ENCODE measurements at places on chromosomes 5 and 9.
A peak's percentile ranks its signal among the peaks of the same experiment; 100 is the strongest.

- DNase-seq, result peak; percentile 94
Measured at GRCh38 chr5:37668524-37669047, 171.3 kb downstream of the GDNF start.

DNA sequence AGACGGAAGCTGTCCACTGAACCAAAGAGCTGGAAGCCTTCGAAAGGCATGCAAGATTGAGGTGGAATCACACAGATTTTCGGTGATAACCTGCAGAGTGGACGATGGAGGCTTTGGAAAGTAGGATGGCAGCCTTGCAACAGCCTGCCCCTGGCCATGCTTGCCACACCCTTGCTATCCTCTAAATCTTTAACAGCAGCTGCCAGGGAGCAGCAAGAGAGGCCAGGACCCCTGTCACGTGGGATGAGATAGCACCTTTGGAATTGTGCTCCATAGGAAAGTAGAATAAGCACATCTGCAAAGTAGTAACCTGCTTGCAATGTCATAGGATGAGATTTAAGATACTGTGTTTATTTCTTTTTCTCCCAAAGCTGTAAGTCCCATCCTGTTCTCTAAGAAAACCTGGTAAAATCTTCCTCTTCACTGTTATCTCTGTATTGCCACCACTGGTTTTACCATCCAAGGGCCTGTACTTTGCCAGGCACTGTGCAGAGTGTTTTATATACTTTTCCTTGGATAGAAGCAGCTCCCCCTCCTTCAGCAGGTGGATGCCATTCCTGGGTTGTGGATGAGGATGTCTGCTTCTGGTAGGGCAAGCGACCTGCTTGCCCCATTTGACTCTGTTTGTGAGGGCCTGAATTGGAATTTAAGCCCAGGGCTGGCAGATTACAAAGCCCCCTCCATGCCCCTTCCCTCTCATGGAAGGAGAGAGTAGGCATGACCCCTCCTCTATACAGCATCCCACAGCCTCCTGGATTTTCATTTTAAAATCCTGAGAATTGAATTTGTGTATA is 10.1 kb downstream of the TRIO start:
- DNase-seq, result no peak

DNA sequence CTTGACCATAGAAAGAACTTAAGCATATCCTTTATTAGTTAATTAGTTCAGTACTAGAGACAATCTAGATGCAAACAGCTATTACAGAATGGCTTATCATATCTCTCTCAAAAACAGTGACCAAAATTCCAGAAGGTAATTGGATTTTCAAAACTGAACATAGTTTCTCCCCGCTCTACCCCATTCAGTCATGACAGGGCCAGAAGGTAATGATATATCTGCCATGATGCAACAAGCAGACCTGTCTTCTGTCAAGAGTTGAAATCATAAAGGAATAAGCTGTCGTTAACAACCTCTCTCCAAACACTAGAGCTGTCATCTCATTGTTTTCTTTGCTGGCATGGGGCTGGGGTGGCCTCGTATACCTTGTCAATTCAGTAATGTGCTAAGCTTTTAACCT is 200.5 kb upstream of the POU5F2 start:
- DNase-seq, result no peak

DNA sequence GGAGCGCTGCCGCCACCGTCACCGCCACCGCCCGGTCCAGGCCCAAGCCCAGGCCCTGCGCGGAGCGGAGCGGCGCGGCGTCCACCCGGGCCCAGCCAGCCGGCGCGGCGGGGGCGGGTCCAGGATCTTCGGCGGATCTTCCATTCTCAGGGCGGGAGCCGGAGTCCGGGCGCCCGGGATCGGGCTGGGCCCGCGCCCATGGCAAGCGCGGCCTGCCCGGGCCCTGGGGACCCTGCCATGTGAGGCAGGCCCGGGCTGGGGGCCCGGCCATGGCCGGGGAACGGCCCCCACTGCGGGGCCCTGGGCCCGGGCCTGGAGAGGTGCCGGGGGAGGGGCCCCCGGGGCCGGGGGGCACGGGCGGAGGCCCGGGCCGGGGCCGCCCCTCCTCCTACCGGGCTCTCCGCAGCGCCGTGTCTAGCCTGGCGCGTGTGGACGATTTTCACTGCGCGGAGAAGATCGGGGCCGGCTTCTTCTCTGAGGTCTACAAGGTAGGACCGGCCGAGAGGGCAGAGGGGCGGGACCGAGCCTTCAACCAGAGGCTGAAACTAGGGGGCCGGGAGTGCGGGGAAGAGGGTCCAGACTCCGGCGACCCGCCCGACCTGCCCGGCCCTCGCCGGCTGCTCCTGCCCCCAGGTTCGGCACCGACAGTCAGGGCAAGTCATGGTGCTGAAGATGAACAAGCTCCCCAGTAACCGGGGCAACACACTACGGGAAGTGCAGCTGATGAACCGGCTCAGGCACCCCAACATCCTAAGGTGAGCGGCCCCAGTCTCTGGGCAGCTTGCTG is 482 bp downstream of the TESK1 start:
- peak; percentile 11 for DNase-seq

DNA sequence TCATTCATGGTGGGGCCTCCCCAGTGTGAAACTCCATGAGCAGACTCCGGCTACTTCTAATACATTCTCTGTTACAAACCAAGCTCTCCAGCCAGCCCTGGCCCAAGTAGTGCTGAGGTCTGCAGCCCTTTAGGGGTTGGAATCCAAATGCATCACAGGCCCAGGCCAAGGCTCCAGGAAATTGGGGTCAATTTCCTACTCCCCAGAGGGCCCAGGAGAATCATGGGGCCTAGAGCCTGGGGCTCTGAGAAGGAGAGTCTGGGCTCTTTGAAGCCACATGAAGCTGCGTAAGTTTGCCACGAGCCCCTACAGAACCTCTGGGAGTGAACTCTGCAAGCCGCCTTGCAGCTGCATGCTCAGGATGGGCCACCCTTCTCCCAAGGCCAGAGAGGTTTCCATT is 206.4 kb downstream of the PAPPA start:
- no peak for DNase-seq

GRCh38 chr9:69740872-69741505 is 18.8 kb downstream of the PTAR1 start:
- DNase-seq, result no peak

- DNase-seq, result peak; percentile 63
Measured at GRCh38 chr9:117763314-117763713, 59.1 kb downstream of the TLR4 start.

DNA sequence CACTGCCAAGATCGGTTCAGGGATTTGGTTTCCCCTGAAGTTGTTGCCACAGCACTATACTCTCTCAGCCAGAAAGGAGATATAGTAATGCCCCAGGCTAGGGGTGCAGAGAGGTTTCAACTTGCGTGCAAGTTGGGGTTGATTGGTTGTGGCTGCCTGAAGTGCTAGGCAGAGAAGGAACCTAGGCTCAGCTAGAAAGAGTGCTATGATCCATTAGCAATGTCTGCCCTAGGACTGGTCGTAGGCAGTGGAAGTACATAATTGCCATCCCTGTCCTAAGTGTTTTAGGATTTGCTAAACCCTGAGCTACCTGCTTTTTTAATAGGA is 136.6 kb upstream of the SMIM23 start:
- DNase-seq, result no peak

- DNase-seq, result no peak
Measured at GRCh38 chr5:69477170-69477569, 15.4 kb upstream of the OCLN start.

DNA sequence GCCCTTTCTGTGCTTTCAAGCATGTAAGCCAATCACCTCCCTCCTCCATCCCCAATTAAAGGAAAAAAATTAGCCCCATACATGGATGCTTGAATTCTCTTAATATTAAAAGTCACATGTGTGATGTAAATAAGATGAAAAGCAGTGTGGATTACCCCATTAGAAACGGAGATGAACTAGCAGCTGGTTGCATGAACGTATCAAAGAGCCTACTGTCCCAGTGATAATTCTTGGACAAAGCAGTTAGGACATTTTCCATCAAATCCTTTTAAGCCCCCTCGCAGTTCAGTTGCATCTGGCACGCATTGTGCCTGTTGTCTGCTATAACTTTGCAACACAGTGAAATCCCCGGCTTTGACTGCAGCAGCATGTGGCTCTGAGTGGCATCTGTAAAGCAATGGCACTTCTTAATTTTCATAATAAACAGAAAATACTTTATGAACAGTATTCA is 285.6 kb downstream of the FBXL7 start:
- no peak for DNase-seq

DNA sequence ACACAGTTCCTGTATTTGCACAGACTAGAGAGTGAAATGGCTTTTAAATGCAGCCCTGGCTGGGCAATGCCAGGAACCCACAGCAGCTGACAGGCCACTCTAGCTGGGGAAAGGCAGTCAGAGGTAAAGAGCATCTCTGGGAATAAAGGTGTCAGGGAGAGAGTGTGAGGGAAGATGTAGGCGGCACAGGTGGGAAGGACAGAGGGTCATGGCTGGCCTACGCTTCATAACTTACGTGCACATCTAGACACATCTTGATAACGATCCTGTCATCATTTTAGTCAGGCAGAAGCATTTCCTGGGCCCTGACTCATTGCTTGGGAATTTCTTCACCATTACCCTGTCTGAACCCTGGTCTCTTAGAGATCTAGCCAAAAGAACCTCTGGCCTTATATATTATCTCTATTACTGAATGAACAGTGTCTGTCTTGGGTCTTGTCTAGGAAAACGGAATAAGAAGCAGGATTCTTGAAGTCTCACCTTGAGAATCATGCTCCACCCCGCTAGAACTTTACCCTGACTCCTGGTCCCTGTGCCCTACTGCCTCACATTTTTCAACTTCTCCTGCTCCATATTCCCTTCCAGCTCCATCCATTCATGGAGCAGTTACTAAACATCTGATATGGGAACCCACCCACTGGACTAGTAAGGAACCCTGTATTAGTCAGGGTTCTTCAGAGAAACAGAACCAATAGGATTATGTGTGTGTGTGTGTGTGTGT is 106.4 kb upstream of the ELL2 start:
- peak; percentile 82 for DNase-seq

DNA sequence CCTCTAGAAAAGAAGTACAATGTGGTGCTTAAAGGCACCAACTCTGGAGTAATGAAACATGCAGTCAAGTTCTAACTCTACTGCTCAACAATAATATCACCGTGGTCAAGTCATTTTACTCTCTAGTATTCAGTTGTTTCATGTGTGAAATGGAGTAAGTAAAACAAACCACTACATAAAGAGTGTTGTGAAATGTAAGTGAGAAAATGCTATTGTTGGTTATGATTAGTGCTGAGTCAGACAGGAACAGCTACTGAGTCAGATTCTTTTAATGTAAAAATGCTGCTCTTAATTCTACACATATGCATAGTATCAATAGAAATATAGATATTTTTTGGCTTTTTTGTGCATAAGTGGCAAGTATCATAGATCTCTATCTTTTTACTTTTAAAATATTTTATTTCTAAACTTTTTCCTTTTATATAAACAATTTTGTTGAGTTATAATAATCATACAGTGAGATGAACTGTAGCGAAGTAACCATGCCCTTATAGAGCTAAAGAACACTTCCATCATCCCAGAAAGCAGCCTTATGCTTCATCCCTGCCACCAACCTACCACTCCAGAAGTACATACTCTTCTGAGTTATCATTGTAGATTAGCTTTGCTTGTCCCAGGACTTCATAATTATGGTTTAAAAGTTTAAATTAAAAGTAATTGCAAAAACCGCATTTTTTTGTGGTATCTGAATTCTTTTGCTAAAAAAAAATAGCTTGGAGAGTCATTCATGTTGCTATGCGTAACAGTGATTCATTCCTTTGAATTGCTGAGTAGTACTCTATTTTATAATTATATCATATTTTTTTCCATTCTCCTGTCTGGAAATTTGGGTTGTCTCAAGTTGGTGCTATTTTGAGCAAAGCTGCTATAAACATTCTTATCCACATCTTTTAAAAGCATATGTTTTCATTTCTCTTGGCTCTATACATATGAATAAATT is 548.2 kb upstream of the CLINT1 start:
- peak; percentile 84 for DNase-seq

GRCh38 chr9:125650271-125650737 is 56.7 kb downstream of the MAPKAP1 start:
- peak; percentile 66 for DNase-seq

DNA sequence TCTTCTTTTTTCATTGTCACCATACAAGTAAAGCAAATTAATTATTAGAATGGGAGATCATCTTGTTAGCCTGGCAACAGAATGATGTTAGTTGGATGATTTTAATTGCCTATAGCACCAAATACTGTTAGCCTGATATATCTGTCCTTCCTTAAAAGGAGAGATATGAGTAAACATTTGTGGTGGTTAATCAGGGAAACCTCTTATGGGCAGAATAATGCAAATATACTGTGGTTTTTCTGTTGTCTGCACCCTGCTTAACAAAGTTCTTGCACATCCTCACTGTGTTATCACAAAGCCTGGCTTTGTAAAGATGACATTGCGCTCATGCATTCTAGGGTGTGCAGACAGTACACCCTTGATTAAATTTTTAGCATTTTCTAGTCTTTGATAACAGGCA is 254.9 kb upstream of the SMC2 start:
- DNase-seq, result no peak

- DNase-seq, result peak; percentile 92
Measured at GRCh38 chr9:84969084-84969483, 299.6 kb downstream of the NTRK2 start.

- no peak for DNase-seq
Measured at GRCh38 chr9:72322678-72323077, 42.3 kb downstream of the ZFAND5 start.

- DNase-seq, result no peak
Measured at GRCh38 chr9:96574455-96574854, 45.2 kb downstream of the CDC14B start.

DNA sequence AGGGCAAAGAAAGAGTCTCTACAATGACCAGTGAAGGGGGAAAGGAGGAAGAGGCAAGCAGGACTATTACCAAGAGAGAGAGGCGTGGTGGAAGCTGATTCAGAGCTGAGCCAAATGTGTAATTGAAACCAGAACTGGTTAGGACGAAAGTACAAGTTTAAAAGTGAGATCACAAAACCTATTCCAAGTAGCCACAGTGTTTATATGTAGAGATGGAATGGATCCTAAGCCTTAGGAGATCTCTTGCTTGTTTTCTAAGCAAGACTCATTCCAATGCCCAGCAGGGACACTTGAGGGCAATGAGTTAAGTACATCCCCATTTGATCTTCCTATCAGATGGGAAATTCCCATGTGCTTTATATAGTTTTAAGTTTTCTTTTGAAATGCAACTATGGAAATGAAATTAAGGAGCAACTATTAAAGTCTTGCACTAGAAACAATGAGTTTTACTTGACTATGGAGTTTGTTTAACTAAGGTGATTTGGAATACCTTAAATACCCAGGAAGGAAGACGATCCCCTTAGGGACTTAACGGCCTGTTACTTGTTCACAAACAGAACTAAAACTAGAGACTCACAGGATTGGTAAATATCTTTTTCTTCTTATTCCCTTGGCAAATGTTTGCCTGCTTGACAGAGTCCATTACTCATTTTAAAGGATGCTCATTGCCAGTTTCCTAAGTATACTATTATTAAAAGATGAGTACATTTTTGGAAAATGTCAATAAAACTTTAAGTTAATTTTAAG is 51.1 kb upstream of the SNX2 start:
- peak; percentile 46 for DNase-seq

- no peak for DNase-seq
Measured at GRCh38 chr9:9799287-9799686, 813.5 kb downstream of the PTPRD start.

GRCh38 chr9:20271096-20271495 is 351.2 kb downstream of the MLLT3 start:
- DNase-seq, result no peak

GRCh38 chr5:66516550-66516949 is 79.6 kb upstream of the MAST4 start:
- no peak for DNase-seq

- DNase-seq, result peak; percentile 43
Measured at GRCh38 chr5:68251386-68251785, 35.8 kb downstream of the PIK3R1 start.

Measured in MCF 10A (cell line).